ENCODE measurements at places on chromosomes 3 and 15. TPM values are rescaled to one million over a fixed set of nuclear protein-coding genes. Genes with fewer than 3 reads are reported as not detected.

The ATP13A3 gene
- 91.9 TPM for total RNA-seq

- DNase-seq: no peak
These were observed 40.6 kb downstream of the ISL2 start for GRCh38 chr15:76377217-76377616.

The UACA gene
- total RNA-seq: 0.56 TPM

- DNase-seq: no peak
These were observed 3.2 kb downstream of the PFKFB4 start for GRCh38 chr3:48553361-48553760.

The ERICH6 gene
- not detected for total RNA-seq

DNA sequence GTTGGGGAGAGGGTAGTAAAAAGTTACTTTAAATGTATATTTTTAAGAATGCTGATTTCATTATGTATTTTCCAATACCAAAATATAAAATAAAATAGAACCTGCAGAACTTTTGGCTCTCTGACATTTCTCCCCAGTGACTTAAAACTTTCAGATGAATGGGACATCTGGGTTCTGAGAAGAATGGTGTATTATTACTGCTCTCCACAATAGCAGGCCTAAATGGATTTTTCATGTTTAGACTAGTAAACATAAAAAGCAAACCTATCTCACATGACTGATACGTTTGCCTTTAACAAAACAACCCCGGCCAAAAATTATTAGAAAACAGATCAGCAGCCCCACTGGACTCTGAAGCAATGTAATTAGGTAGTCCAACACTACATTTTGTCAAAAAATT, 73.8 kb downstream of the FHIT start:
- DNase-seq: no peak

GRCh38 chr15:40428185-40428584, 12.6 kb upstream of the BAHD1 start:
- no peak for DNase-seq

DNA sequence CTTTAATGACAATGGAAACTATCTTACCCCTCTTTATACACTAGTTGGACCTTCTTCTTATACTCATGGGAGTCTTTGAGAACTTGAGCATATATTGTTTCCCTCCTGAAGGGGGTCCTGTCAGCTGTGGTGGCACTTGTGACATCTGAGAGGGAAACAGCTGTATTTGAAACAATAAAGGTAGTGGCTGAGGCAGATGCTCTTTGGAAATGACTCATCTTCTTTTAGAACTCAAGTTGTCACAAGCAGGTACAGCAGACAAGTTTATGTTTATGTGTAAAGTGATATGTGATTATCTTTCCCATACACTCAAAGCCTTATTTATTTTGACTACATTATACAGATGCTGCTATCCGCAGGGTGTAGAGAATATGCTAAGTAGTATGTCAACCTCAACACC, 220.0 kb upstream of the GRM7 start:
- DNase-seq: no peak

The TGM4 gene
- not detected for total RNA-seq

All from activated B cell treated with CpG ODN at 0.5 μM for 24 hours (primary cell).